ENCODE measurements at places on chromosomes 3 and 15.

DNA sequence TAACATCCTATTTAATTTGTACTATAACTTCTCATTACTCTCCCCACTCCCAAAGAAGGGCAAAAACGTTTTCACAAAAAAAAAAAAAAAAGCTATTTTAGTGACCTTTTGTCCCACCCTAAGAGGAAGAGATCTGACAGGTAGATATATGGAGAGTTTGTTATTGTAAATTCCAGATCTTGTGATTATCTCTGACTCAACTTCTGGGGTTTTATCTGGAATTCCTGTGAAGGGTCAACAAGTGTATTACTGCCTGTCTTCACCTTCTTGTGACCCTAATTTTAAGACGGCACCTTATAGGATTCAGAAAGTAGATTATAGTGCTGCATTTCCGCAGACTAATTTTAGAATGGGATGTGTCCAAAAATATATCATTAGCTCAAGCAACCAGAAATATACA is 205.9 kb upstream of the CDIN1 start:
- DNase-seq, result no peak

DNA sequence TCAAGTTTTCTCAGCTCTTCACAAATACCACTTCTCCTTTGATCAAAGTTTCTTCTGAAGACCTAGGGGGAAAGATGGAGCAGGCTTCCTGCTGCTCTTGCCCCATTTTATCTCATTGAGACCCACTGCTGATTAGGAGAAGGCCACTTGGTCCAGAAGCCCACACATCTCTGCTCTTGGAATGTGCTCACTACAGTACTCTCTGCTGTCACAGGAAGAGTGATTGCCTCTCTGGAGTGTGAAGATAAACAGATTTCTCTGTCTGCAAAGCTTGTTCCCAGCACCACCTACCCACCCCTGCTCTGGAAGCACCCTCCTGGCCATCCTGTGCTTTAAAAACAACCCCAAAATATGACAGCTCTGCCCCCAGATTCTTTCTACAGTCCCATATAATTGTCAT is 41.3 kb upstream of the PRTG start:
- DNase-seq, result no peak

DNA sequence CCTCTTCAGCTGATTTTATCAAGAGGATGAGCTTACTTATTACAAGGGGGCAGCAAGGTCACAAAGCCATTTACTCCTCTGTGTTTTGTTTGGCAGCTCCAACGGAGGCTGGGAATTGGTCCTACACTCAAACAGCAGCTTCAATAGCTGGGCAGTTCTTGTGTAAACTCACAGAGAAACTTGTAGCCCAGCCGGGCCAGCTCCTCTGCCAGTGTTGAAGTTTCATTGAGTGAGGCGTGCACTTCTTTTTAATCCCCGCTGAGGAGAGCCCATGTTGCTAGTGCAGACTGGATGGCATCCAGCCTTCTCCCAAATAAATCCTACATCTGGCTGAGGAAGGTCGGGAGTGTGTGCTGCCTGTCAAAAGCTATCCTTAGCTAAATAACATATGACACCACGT is 59.5 kb downstream of the BFSP2 start:
- DNase-seq, result no peak

- DNase-seq, result no peak
These were observed 201.4 kb downstream of the SSR3 start for GRCh38 chr3:156353563-156353962.

DNA sequence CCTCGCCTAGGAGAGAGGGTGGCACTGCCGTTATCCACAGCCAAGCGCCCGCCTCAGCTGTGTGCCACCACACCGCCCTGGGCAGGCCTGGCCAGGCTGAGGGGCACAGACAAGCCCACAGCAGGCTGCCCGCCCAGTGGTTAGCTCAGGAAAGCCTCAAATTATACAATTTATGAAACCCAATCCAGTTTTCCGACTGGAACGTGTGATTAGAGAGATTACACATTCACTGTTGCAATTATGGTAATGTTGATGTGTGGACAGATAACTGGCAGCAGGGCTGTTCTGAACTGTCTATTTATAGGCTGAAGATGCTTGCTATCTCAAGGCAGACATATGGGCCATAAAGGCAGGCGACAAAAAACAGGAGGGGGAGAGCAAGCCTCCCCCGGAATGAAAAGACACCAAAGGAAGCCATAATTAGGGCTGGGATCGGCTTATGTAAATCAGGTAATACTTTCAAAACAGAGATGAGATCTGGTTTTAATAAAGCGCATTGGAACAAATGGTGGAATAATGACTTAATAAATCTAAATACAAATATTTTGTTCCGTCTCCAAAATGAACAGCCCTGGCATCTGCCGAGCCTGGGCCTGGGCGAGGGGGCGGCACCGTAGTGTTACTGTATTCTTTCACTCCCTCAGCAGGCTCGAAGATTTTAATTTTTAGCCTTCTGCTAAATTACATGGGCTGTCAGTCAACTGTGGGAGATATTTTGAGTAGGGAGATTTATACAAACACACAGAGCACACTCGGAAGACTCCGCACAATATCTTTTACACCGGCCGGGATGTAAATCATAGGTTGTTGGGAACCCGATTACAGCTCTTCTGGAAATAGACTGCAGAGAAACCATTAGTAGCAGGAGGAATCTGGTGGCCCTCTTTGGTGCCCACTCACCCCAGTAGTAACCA is 103.1 kb upstream of the TLE3 start:
- no peak for DNase-seq
